ENCODE measurements at places on chromosomes 11 and 22.

- no peak for DNase-seq
These were observed 1101.6 kb upstream of the RAG2 start for GRCh38 chr11:37699644-37700043.

- no peak for DNase-seq
These were observed 26.5 kb upstream of the KRTAP5-7 start for GRCh38 chr11:71500601-71501021.

GRCh38 chr11:126407682-126408288 is 52.3 kb downstream of the ST3GAL4 start:
- DNase-seq: no peak

GRCh38 chr11:64743591-64744543 is at the start of gene RASGRP2:
Gene RASGRP2 (minus strand): TSS chr11:64744142. CDS start chr11:64742866, 1,276 bp downstream.
- DNase-seq: peak; percentile 72

GRCh38 chr11:73223998-73224730 is 6.1 kb downstream of the P2RY2 start:
- no peak for DNase-seq

DNA sequence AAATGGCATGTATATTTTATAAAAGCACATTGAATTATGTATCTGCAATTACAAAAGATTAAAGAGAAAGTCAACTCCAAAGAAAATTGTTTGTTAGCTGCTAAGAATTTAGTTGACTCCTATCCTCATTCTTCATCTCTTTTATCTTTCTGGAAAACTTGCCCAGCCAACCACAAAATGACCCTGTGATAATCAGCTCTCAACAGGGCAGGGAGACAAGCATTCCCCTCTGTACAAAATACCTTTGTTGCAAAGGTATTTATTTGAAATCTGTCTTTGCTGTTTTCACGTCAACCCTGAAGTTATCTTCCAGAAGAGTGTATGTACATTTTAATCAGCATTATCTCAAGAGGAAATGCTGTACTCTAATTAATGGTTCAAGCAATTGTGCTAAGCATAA is 191.1 kb upstream of the DDI1 start:
- no peak for DNase-seq

- no peak for DNase-seq
These were observed 4.2 kb downstream of the SCGB1C1 start for GRCh38 chr11:196786-197731.

GRCh38 chr22:38733329-38733723 is 22.5 kb downstream of the SUN2 start:
- no peak for DNase-seq

DNA sequence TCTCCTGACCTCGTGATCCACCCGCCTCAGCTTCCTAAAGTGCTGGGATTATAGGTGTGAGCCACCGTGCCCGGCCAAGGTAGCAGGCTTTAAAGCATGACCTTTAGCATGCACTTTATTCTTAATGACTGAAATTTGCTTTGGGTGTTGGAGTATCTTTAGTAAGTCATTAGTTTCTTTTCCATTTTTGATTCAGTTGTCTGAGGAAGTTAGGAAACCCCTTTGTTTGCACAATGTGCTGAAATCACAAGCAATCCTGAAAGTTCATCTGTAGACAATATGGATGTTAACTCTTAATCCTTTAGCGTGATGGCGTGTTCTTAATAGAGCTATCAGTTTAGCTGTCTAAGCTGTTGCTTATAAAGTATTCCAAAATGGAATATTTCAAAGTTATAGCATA is 16.8 kb downstream of the SDHD start:
- DNase-seq: no peak

- no peak for DNase-seq
These were observed 6.7 kb downstream of the SLC37A2 start for GRCh38 chr11:125069796-125070195.

DNA sequence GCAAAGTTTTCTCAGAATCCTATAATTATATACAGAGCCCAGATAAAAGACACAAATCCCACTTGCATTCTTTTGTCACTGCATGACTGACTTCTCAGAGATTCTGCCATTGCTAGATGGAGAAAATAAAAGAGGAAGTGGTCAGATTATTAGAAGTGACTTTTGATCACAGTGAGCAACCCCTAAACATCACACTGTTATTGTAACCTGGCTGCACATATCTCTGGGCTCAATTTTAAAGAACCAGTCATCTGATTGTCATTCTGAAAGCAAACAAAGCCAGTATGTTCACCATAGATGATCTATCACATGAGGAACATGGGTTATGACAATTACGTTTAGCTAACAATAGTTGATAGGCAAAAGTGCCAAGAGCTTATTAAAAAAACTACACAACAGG is 47.8 kb downstream of the COPB1 start:
- no peak for DNase-seq

DNA sequence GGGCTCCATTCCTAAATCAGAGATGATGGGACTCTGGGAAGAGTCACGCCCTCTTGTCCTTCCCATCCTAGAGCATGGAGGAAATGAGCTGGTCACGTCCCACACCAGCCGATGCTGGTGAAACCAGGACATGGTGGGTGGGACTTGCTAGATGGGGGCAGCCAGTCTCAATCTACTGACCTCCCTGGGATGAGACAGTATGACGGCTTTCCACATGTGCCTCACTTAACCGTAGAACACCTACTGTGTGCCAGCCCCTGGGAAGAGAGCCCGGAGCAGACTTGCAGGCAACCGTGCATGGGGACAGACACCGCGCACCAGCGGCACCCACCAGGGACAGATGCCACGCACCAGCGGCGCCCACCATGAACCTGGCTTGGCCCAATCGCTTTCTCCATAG is 3.8 kb downstream of the OSBPL5 start:
- DNase-seq: no peak
